ENCODE measurements at places on chromosomes 7 and 10. TPM values are rescaled to one million over a fixed set of nuclear protein-coding genes. Genes with fewer than 3 reads are reported as not detected.

DNA sequence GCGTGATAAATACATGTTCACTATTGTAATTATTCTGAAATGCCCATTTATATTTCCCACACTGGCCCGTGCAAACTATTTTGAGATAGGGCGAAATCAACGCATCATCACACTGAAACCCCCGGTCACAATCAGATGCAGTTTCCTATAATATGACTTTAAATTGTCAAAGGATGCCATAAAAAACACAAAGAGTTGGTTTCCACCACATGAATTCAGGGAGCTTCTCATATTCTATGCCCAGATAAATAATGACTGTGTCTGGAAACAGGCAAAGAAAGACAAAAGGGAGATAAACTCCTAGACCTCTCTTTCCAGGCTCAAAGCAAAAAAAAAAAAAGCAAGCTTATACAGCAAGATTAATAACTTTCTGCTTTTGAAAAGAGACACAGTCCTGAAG lies 375.8 kb upstream of the AKR1E2 start:
- H3K36me3 ChIP-seq, result no peaks in the 10 kb centered on the region
- H3K4me3 ChIP-seq, result no peak overlapping the region
- no peak overlapping the region for H3K27ac ChIP-seq

DNA sequence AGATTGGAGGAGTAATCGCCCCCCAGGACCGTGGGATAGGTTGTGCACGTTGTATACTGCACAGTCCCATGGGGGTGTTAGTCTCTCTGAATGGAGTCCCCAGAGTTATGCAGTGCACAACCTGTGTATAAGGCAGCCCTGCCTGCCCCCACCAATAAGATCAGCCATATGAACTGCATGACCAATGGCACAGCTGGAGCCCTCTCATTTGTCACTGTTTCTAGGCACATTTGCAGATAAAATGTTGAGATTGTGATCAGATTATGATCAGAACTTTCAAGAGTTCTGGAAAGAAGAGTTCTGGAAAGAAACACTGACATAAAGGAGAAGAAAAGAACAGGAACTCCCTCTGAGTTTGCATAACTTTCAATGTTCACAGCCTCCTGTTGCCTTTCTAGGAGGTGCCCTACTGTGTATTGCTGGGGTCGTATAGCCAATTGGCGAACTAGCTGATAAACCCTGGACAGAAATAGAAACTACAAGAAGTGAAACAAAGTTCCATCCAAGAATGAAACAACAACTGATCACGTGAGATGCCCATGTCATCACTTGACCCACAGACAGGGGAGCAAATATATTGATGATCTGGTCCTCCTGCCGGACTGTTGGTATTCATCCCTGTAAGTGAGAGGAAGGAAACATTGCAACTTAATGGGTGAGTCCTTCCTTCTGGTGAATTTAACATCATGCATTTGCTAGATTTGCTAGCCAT lies 49.6 kb upstream of the TOMM7 start:
- H3K36me3 ChIP-seq, result no peaks in the 10 kb centered on the region
- H3K4me1 ChIP-seq, result no peaks in the 10 kb centered on the region
- no peak for DNase-seq
- no peak overlapping the region for H3K27ac ChIP-seq
- H3K27me3 ChIP-seq, result no peaks in the 10 kb centered on the region

DNA sequence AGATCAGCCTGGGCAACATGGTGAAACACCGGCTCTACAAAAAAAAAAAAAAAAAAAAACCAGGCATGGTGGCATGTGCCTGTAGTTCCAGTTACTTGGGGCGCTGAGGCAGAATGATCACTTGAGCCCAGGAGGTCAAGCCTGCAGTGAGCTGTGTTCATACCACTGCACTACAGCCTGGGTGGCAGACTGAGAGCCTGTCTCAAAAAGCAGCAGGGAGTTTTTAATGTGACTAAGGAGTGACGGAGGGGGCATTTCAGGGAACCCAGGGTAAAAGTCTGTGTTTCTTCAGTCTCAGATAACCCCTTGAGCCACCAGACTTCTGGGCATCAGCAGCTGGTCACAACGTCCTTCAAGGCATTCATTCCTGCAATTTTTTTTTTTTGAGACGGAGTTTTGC lies 2.2 kb upstream of the C10orf95 start:
- no peaks in the 10 kb centered on the region for H3K27me3 ChIP-seq
- DNase-seq, result no peak
- peaks cover 27% of the 10 kb centered on the region for H3K4me1 ChIP-seq
- H3K4me3 ChIP-seq, result no peak overlapping the region
- H3K27ac ChIP-seq, result no peak overlapping the region

GRCh38 chr10:132328106-132328505 lies 3.9 kb upstream of the LRRC27 start:
- H3K36me3 ChIP-seq, result no peaks in the 10 kb centered on the region
- DNase-seq, result no peak
- peaks cover 21% of the 10 kb centered on the region for H3K4me1 ChIP-seq
- no peaks in the 10 kb centered on the region for H3K27me3 ChIP-seq
- no peak overlapping the region for H3K27ac ChIP-seq
- no peak overlapping the region for H3K4me3 ChIP-seq

DNA sequence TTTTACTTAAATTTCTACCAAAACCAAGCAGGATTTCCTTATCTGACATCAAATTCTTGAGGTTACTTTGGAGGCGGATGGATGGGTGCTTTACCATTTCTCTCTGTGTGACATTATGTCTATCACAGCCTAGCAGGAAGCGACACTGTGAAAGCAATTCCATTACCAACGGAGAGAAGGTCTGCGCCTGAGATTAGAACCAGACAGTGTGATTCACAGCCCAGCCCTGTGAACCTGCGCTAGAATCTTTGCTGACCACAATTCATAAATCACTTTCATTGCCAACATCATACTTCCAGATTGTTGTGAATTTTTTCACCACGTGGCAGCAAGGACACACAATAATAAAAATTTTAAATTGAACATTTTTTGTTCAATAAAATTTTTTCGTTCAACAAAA lies 126.5 kb downstream of the CUBN start:
- H3K27ac ChIP-seq, result no peak overlapping the region
- no peaks in the 10 kb centered on the region for H3K27me3 ChIP-seq

- no peaks in the 10 kb centered on the region for H3K27me3 ChIP-seq
- DNase-seq, result no peak
- no peak overlapping the region for H3K4me3 ChIP-seq
- H3K4me1 ChIP-seq, result peaks cover 8% of the 10 kb centered on the region
- H3K27ac ChIP-seq, result no peak overlapping the region
Measured at GRCh38 chr10:122646511-122647382, 52.9 kb downstream of the C10orf120 start.

DNA sequence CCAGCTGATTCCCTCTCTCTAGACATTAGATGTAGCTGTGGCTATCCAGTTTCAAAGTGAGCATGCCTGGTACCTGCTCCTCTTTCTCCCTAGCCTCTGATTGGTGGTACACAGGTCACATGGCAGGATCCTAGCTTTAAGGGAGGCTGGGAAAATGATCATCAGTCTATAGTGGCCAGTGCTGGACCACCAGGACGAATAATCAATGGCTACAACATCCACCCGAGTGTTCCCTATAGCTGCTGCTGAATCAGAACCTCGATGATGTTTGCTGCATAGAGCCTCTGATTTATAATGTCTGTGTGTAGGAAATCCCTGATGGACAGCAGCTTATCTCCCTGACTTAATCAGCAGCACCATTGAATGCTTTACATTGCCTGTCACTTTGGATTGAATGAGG lies 28.9 kb upstream of the LMTK2 start:
- H3K4me3 ChIP-seq, result no peak overlapping the region
- no peaks in the 10 kb centered on the region for H3K27me3 ChIP-seq
- no peaks in the 10 kb centered on the region for H3K36me3 ChIP-seq

DNA sequence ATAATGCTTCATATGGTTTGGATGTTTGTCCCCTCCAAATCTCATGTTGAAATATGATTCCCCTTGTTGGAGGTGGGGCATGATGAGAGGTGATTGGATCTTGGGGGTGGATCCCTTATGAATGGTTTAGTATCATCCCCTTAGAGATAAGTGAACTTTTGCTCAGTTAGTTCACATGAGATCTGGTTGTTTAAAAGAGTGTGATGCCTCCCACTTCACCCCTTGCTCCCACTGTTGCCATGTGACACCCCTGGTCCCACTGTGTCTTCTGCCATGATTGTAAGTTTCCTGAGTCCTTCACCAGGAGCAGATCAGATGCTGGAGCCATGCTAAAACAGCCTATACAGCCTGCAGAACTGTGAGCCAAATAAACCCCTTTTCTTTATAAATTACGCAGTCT lies 13.1 kb upstream of the AUTS2 start:
- no peak for DNase-seq
- H3K27me3 ChIP-seq, result no peaks in the 10 kb centered on the region
- no peak overlapping the region for H3K27ac ChIP-seq
- H3K36me3 ChIP-seq, result no peaks in the 10 kb centered on the region
- H3K4me3 ChIP-seq, result no peak overlapping the region
- no peaks in the 10 kb centered on the region for H3K4me1 ChIP-seq

- peak overlapping the region; percentile 67 for H3K4me3 ChIP-seq
- peak; percentile 62 for DNase-seq
- peak overlapping the region; percentile 94 for H3K27ac ChIP-seq
- H3K36me3 ChIP-seq, result no peaks in the 10 kb centered on the region
Measured at GRCh38 chr10:102119417-102120141, 589 bp downstream of the LDB1 start.

DNA sequence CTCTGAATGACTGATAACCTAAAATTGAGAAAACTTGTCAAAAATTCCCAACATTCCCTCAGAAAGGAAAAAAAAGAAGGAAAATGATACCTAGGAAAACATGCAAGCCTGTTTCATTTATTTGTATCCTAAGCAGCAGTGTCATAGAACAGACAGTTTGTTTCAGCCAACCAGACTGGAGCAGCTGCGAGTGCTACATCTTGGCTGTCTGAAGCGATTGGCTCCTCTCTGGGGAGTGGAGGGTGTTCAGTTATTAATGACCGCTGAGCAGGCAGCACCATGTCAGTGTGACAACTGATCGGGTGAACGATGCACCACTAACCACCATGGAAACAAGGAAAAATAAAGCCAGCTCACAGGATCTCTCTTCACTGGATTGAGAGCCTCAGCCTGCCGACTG lies at the start of gene LRRN3:
TSS of gene LRRN3 (plus strand) at position 282 of the 400 bp plus-strand sequence. CDS start 31,646 bp downstream, outside the sequence.
- peaks cover 5% of the 10 kb centered on the region for H3K4me1 ChIP-seq
- H3K27ac ChIP-seq, result no peak within 1 kb of the TSS
- DNase-seq, result no peak
- H3K4me3 ChIP-seq, result no peak within 1 kb of the TSS

DNA sequence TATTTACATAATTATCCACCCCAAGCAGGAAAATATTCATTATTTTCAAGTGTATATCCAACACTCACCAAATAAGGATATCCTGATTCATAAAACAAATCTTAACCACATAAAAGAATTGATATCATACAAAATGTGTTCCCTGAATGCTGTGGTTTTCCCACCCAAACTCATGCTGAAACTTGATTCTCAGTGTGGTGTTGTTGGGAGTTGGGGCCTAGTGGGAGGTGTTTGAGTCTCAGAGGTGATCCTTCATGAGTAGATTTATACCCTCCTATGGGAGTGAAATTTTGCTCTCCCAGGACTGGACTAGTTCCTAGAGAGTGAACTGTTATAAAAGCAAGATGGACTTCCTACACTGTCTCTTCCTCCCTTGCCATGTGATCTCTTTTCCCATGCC lies 1028.3 kb downstream of the SORCS1 start:
- H3K27me3 ChIP-seq, result no peaks in the 10 kb centered on the region
- H3K36me3 ChIP-seq, result no peaks in the 10 kb centered on the region
- no peak for DNase-seq
- H3K27ac ChIP-seq, result no peak overlapping the region
- no peaks in the 10 kb centered on the region for H3K4me1 ChIP-seq

DNA sequence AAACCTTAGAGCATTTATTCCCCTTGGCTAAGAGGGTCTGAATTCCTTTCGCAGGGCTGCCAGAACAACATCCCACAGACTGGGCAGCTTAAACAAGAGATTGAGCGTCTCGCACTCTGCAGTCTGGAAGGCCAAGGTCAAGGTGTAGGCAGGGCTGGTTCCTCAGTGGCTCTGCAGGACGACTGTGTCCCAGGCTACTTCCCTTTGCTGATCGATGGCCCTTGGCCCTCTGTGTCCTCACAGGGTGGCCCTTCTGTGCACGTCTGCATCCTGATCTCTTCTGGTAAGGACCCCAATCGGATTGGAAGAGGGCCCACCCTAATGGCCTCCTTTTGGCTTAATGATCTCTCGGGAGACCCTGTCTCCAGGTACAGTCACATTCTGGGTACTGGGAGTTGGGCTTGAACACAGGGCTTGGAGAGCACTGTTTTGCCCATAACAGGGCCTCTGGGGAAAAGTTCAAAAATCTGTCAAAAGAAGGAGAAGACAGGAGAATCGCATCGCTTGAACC lies 35.1 kb upstream of the DNAJB6 start:
- no peaks in the 10 kb centered on the region for H3K36me3 ChIP-seq
- H3K27ac ChIP-seq, result no peak overlapping the region
- H3K4me1 ChIP-seq, result no peaks in the 10 kb centered on the region
- H3K4me3 ChIP-seq, result no peak overlapping the region

GRCh38 chr7:142808461-142808801 lies 37.7 kb downstream of the PRSS2 start:
- no peaks in the 10 kb centered on the region for H3K36me3 ChIP-seq
- DNase-seq, result no peak
- no peaks in the 10 kb centered on the region for H3K4me1 ChIP-seq
- no peak overlapping the region for H3K4me3 ChIP-seq

DNA sequence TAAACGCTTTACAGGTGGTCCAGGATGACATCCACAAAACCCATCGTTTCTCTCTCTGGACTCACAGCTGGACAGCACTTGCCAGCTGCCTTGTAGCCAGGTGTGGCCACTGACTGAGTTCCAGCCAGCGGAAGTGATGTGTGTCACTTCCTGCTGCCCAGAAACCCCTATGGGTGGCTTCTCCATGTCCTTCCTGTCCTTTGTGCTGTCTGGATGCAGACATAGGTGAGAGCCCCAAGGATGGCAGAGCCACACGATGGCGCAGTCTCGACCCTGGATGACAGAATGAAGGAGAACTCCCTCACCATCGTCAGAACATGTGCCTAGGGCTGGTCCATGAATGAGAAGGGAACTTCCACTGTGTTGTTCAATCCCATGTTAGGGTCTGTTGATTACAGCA lies 22.1 kb downstream of the NMT2 start:
- no peak overlapping the region for H3K4me3 ChIP-seq
- no peaks in the 10 kb centered on the region for H3K27me3 ChIP-seq
- no peak for DNase-seq
- peaks cover 10% of the 10 kb centered on the region for H3K4me1 ChIP-seq

- H3K27me3 ChIP-seq, result no peaks in the 10 kb centered on the region
- no peak overlapping the region for H3K4me3 ChIP-seq
Measured at GRCh38 chr7:36949711-36950600, 225.7 kb upstream of the AOAH start.

Gene ARHGAP12
- total RNA-seq, result 34.3 TPM

Gene PRPS1L1
- not detected for total RNA-seq

Gene HGF
- 6.9 TPM for total RNA-seq

Gene FFAR4
- 2.3 TPM for total RNA-seq

Gene CNNM1
- total RNA-seq, result 1.6 TPM

Gene NME8
- not detected for total RNA-seq
